ENCODE measurements at places on chromosomes 6 and 20.

DNA sequence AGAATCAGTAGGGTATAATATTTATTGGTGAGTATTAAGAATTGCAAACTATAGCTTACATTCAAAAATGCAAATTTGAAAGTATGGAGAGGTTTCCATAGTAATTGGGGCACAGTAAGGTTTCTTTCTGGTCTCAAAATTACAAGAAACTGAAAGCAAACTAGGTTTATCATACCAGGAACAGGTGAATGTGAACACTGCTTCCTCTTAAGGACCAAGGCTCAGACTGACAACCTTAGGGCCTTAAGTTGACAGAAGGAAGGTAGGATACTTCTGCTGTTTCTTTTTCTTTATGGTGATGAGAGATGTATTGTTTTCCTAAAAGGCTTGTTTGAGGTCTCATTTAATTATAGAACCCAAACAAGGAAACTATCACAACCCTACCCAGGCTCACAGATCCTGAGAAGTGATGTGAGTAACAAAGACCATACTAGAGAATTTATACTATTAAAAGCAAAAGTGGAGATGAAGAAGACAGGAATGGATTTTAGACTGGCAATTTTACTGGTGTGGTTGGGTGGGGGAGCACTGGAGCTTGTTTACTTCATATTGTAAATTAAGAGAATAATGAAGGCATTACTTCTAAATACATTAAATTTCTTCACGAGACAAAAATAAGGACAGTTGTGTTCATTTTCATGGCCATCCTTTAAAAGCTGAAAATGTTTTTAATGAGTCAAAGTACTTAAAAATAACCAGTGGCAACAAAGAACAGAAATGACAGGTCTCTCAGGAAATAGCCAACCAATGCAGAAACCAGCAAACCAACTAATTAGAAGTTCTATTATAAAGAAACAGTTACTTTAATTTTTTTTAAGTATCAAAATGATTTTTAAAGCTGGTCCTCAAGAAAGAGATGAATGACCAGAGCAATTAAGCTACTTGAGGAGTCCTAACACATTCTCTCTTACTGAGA is 21.3 kb downstream of the STAU1 start:
- DNase-seq, result no peak

GRCh38 chr6:129638055-129638684 is 71.8 kb downstream of the ARHGAP18 start:
- no peak for DNase-seq

DNA sequence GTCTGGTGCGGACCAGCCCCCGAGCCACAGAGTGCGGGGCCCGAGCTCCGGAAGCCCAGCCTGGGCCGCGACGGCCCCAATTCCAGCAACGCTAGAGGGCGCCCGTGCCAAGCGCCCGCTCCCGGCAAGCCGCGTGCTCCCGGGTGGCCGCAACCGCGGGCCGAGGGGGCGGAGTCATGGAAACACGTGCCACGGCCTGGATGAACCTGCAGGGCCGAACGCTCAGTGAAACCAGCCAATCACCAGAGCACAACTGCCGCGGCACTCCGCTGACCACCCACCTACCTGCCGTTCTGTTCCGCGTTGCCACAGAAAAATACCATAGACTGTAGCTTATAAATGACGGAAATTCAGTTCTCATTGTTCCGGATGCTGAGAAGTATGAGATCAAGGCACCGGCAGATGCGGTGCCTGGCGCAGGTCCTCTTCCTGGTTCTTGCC is 85.7 kb upstream of the FOXC1 start:
- peak; percentile 46 for DNase-seq

DNA sequence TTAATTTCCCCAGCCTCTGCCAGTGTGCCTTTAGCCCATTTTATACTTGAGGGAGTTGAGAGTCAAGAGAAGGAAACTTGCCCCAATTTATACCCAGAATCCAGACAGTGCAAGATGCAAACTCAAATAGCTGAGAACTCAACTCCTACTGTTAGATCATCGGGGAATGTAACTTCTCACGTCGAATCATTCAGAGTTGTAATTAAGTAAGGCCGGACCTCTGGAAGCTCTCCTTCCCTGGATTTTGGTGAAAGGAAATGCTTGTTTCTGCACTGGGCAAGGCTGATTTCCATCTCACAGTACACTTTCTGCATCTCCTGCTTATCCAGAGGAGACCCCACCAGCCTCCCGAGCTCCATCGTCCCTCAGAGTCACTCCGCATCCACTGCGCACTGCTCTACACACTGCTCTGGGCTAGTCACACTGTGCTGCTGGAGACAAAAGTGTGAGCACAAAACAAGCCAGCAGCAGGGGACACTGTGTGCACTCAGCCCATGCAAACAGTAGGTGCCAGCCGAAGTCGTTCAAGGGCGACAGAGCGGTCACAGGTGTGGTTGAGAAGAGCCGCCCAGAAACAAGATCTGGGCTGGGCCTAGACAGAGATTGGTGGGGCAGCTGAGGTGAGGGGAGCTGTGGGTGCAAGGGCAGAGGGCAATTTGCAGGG is 150.4 kb upstream of the QKI start:
- DNase-seq, result no peak

- peak; percentile 21 for DNase-seq
Observed at GRCh38 chr20:10216146-10216791, 2.4 kb upstream of the SNAP25 start.

GRCh38 chr20:6209093-6209492 is 86.3 kb upstream of the FERMT1 start:
- DNase-seq, result no peak

DNA sequence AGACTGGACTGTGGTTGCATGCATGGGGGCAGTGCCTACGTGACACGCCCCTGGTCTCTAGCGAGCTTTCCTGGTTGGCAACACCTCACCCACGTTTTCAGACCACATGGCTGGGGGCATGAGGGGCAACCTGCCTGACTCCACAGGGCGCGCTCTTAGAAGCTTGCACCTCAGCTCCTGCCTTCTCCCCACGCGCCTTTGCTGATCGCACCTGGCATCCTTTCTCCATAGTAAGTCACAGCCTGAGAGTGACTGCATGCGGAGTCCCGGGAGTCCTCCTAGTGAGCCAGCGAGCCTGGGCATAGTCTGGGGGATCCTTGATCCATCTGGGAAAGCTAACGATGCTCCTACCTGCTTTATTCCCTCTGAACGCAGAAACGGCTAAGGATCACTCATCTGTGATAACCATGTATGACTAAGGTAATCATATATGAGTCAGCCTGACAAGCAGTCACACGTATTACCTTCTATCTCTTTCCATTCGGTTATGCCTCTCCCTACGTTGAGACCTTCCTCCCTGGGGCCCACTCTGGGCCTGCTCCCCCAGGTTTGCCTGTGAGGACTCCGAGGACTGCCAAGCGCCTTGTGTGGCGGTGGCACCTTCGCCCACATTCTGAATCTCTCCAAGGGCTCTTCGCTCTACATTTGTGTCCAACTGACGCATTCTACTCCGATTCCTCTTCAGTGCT is 4.5 kb downstream of the TCFL5 start:
- peak; percentile 38 for DNase-seq

DNA sequence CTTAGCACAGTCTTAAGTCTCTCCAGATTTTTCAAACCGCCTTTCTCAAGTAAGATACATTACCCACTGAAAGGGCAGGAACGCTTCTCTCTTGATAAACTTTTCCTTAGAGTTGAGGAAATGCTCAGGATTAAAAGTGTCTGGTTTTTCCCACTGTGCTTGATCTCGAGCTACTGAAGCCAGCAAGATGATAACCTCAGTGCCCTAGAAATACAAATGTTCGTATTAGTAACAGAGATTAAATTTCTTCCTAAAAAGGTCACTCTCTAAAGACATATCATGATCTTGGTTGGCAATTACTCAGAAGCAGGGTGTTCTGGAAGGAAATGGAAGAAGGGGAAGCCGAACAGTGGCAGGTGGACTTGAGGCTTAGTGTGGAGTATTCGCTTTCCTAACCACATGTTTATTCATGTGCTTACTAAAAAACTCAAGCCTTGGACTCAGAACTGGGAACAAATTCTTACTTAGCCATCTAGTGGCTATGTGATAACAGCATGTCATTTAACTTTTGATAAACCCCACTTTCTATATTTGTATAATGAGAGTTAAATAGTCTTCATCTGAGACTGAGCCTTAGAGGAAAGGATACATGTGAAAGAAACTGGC is 20.1 kb downstream of the C6orf141 start:
- DNase-seq, result peak; percentile 67

DNA sequence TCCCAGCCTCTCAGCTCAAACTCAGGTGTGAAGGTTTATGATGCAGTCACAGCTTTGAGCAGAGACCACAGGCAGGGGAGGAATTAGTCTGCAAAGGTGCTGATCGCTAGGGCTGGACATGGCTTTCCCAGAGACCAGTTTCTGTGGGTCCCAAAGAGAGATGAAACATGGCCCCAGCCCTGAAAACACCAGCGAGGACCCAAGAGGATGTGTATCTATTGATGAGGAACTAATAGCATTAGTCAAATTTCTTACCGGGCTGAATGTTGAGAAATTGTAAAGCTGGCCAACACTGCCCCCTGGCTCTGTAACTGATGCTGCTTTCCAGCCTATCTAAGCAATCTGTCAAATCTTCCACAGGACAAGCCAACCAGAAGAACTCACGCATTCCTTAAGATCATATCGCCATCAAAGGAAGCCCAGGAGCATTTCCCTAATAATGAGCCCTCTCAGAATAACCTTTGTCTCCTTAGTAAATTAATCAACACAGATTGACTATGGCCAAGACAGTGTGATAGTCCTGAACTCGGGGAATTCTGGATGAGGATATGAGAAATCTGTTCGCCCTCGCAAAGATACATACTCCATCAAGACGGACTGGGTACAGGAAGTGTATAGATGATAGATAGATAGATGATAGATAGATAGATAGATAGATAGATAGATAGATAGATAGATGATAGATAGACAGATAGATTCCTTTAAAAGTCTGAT is 7.8 kb upstream of the ACSS1 start:
- peak; percentile 56 for DNase-seq

GRCh38 chr6:41649596-41649995 is 11.3 kb downstream of the MDFI start:
- no peak for DNase-seq
